Breast epithelium (tissue), 4 donors: ENCODE measurements at places on chromosomes 12 and 14. TPM values are rescaled to one million over a fixed set of nuclear protein-coding genes. Genes with fewer than 3 reads are reported as not detected.

GRCh38 chr12:46473634-46474329, 101.2 kb upstream of the SLC38A2 start:
- no peak for DNase-seq

DNA sequence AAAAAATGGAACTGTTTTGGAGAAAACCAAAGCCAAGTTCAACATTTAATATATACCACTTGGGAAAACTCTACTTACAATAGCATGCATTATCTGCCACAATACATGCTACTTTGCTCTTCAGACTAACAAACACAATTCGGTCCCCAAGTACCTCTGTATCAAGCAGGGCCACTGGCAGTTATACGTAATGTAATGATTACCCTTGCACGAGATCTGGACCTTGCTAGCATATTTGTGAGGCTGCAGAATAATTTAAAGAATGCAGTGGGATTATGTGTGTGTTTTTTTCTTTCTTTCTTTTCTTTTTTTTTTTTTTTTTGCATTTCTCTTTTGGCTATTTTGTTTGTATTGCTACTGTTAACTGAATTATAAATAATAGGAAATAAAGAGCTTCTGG, 22.8 kb upstream of the PYGL start:
- DNase-seq: no peak

DNA sequence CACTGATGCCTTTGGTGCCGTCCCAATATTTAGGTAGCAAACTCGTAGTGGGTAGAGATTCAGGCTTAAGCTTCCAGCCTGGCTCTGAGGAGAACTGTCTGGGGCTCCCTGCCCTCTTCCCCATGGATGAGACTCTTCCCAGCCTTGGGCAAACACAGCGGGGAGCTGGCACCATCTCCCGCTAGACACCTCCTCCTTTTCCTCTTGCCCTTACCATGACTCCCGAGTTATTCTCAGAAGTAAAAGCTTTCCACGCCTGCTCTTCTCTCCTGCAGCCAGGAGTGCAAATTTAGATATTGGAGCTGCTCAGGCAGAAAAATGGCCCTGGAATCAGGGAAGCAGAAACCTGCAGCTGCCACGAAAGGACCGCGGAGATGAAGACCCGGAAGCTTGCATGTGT, 45.6 kb upstream of the RBM19 start:
- DNase-seq: no peak

DNA sequence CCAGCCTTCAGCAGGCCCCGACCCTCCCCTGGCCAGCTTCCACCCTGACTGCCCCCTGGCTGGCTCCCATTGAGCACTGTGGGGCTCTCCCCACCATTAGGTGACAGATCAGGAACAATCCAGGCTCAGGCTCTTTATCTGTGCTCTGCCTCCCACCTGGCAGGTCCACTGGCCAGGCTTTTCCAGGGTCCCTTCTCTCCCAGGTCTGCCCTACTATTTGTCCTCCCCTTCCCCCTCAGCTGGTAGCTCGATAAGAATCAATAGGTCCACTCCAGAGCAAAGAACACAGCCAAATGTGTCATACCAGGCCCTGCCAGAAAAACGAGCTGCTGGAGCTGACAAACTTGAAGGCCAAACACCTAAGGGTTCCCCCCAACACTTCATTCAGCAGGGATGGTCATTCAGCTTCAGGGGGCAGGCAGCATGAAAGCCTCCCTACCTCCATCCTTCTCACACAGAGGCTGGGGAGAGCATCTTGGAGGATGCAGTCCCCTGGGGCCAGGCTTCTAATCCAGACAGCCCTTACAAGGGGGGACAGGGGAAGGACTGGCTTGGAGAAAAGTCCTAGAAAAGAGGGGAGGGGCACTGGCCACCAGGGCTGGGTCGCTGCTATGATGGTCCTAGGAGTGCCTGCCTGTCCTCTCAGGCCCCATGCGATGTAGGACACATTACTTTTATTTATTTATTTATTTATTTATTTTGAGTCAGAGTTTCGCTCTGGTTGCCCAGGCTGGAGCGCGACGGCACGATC, 1.9 kb upstream of the KRT18 start:
- no peak for DNase-seq

- no peak for DNase-seq
These were observed 62.2 kb upstream of the CCND2 start for GRCh38 chr12:4211372-4211771.

The TBK1 gene
- total RNA-seq: 43.9 TPM
